ENCODE measurements at places on chromosomes 11 and 22. TPM values are rescaled to one million over a fixed set of nuclear protein-coding genes. Genes with fewer than 3 reads are reported as not detected.
A peak's percentile ranks its signal among the peaks of the same experiment; 100 is the strongest.

SART1 gene
- 37.3 TPM for total RNA-seq

DNA sequence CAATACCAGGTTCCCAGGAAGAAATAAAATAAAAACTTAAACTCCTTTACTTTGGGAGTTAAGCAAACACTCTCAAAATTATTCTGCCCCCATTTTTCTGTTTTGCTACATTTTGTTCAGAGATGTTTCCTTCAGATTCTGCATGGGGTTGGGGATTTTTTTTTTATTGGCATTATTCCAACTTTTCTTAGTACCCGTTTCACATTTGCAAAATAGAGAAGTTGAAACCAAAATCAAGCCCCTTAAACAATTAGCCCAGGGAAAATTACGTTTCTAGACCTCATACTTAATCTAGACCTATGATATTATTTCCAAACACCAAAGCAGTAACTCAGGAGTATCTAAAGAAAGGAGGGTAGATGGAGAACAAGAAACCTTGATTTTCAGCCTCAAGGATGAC is 20.6 kb upstream of the MS4A7 start:
- no peak for DNase-seq

DNA sequence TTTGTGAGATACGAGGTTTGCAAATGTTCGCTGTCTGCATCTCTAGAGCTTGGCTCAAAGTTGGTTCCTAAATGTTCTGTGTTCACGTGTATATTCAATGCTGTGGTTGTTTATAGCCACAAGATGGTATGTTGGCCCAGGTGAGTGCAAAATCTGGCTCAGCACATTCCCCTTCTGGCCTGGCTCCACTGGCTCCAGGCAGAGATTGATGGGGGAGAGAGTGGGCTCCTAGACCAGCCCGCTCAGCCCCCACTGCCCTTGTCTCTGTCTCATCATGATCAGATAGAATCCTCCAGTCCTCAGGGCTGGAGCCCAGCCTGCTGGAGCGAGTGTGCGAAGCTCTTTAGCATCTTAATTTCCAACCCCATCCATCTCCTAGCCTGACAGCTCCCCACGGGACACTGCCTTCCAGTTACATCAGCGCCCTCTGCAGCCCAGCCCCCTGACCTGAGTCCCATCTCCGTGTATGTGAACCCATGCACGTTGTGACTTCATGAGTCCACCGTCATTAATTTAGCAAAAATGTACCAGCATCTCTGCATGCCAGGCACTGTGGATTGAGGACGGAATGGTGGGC is 2.0 kb downstream of the P2RX3 start:
- no peak for DNase-seq

HEPN1 gene
- total RNA-seq, result not detected

GRCh38 chr11:15473954-15474837 is 359.5 kb downstream of the INSC start:
- no peak for DNase-seq

DNA sequence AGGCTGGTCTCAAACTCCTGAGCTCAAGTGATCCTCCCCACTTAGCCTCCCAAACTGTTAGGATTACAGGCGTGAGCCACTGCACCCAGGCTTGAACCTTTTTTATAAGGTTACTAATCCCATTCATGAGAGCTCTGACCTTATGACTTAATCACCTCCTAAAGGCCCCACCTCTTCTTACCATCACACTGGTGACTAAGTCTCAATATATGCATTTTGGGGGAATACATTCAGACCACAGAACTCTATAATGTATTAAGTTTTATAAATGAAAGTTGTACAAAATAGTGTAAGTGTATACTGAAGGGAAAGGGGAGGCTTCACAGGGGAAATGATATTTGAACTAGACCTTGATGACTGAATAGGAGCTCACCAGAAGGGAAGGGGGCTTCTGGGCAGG is 28.4 kb upstream of the RBFOX2 start:
- DNase-seq, result no peak

TUB gene
- total RNA-seq, result 17.2 TPM

MTCH2 gene
- 107 TPM for total RNA-seq

- DNase-seq, result no peak
Measured at GRCh38 chr11:113992459-113993110, 17.7 kb downstream of the HTR3A start.

SMIM35 gene
- not detected for total RNA-seq

- DNase-seq, result no peak
Measured at GRCh38 chr11:118086913-118087768, at the start of gene SMIM35. Gene SMIM35 (minus strand): TSS chr11:118086963. CDS start chr11:118086757, 206 bp downstream.

DNA sequence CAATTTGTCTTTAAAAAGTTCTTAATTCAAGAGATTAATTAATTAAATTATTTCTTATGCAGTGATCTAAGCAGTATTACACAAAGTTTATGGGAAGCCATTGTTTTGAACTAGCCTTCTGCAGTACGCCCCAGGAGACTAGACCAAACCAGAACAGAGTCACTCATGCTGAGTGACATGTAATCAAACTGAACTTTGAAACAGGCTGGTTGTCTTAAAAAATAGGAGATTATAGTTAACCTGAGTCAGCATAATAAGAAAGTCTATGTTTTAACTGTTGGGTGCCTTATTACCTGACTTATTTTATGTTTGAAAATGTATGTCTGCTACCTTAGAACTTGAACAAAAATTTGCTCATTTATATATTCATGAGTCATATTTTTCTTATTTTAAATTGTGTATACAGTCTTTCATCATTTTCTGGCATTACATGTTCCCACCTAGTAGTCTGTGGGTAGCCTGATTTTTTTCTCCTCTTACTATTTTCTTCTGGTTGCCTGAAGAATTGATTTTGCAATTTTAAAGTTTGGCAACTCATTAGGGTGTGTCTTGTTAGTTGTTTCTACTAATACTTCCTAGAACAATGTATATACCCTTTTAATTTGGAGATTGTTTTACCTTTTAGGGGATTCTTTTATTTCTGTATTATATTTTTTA is 161.4 kb downstream of the AASDHPPT start:
- DNase-seq, result no peak

- no peak for DNase-seq
Measured at GRCh38 chr11:114110123-114110522, 50.6 kb downstream of the ZBTB16 start.

- no peak for DNase-seq
Measured at GRCh38 chr11:38950867-38951266, 2352.8 kb upstream of the RAG2 start.

ENTHD1 gene
- not detected for total RNA-seq

- no peak for DNase-seq
Measured at GRCh38 chr11:123406441-123407129, 23.5 kb upstream of the GRAMD1B start.

DNA sequence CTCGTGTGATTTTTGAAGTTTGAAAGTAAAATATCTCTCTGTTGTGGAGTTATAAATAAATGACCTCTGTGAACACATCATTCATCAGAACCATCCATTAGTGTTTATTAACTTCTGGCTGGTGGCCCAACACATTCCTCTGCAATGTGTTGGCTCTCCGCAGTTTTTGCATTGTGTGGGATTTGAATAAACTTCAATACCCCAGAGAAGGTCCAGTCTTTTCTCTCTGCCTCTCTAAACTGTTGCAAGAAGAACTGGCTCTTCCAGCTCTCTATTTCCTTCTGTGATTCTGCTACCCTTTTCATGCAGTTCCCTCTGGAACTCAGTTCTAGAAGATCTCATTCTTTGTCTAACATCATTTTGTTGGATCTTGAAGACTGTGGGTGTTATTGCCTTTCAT is 125.0 kb upstream of the ARHGAP42 start:
- no peak for DNase-seq

IGSF9B gene
- total RNA-seq, result 8.4 TPM

OOSP4B gene
- total RNA-seq, result not detected

CYP2D6 gene
- 1.7 TPM for total RNA-seq

DNA sequence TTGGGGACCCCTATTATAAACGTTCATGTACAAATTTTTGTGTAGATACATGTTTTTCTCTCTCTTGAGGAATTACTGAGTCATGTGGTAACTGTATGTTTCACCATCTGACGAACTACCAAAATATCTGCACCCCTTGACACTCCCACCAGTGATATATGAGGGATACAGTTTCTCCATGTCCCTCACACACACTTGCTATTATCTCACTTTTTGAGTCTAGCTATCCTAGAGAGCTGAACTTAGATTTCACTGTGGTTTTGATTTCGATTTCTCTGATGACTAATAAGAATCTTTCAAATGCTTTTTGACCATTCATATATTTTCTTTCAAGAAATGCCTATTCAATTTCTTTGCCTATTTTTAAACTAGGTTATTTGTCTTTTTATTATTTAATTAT is 200.2 kb downstream of the PGR start:
- no peak for DNase-seq

FOLH1 gene
- not detected for total RNA-seq

- DNase-seq, result peak; percentile 64
Measured at GRCh38 chr11:44277196-44278090, 32.5 kb downstream of the ALX4 start.

- no peak for DNase-seq
Measured at GRCh38 chr11:114774599-114775361, 96.5 kb downstream of the NXPE2 start.

DNA sequence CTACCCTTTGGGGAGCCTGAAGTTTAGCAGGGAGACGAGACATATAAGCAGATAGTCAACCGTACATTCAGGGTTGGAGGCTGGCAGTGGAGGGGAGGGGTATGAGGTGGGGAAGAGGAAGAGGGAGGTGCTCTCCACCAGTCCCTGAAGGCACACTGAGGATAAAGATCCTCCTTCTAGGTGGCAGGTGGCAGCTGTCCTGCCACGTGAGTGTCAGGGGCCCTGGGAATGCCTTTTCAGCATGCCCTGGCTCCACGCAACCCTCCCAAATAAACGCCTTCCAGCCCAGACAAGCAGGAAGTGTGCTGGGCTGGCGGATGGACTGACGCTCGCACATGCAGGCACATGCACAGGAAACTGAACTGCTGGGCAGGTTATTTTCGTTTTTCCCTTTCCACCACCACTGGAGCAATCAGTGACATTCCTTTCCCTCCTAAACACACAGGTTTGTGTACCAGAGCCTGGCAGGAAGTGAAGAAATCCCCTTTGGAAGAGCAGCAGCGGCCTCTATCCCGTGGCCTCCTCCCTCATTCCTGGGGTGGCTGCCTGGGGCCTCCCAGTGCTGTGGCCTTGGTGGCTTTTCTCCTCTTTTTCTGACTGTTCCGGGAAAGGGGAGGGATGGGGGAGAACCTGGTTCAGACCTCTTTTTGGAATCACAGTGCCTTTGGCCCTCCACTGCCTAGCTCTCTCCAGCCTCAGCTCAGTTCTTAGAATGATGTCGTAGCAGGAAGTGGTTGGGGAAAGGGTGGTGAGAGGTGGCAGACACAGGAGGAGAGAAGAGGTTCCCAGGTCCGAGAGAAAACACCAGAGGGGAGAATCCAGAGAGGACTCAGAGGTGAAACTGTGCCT is 157.0 kb upstream of the TIMP3 start:
- no peak for DNase-seq

- DNase-seq, result no peak
Measured at GRCh38 chr11:5197536-5197935, 2.9 kb downstream of the OR51V1 start.

DNA sequence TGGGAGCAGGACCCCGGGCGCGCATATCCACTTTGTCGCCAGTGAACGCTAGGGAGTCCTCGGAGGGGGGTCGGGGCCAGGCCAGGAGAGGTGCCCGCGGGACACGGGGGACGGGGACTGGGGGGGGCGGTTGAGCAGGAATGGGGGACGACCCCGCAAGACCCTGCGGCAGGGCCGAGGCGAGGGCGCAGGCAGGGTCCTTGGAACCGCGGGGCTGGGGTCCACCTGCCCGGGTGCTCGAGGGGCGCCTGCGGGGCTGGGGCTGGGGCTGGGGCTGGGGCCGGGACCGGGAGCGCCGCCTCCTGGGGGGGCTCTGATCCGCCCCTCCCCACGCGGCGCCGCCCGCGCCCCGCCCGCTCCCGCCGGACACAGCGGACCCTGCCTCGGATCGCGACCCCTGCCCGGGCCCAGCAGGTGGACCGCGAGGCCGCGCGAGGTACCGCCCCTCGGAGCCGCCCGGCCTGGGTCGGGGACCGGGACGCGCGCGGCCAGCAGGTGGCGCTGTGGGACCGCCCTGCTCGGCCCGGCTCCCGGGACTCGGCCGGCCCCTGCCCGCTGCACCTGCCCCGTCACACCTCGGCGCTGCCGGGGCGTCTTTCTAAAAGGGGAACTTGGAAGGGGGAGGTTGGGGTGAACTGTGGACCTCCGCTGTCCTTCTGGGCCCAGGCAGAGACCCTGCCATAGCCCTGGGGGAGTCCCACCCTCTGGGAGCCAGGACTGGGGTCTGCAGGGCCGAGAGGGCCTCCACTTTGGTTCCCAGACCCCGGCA is 11.0 kb downstream of the CRELD2 start:
- no peak for DNase-seq

GRCh38 chr22:45341498-45341897 is 31.8 kb downstream of the FAM118A start:
- DNase-seq, result no peak

- DNase-seq, result no peak
Measured at GRCh38 chr11:86753459-86753858, 46.9 kb upstream of the PRSS23 start.

MAPK11 gene
- total RNA-seq, result 17.7 TPM

DNA sequence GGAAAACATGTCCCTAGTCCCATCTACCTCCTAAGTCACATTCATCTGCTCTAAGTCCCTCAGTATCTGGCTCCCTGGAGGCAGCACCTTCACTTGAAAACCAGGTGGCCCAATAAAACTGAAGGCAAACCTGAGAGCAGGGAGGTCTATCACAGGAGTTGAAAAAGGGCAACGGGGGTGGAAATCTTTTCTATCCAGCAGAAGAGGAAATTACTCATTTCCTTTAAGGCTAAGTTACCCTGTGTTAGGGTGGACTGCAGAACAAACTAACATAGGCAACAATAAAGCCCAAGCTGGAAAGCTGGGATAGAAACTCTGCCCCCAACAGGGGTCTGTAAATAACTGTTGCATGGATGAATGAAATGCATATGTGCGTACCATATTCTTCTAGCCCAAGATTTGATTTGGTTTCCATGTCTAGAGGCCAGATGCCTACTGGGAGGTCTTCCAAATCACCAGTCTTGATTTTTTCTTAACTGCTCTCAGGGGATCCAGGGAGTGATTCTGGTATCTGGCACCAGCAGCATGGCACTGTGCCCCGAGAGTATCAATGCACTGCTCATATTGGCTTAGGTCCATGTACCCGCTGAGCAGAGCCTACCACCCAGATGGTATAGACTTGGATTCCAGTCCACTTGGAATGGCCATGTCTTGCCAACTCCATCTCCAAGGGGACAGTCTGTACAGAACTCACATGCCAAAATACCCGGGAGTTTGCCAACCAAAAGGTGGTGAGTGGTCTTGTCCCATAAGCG is 350.0 kb upstream of the NCAM1 start:
- no peak for DNase-seq

DNA sequence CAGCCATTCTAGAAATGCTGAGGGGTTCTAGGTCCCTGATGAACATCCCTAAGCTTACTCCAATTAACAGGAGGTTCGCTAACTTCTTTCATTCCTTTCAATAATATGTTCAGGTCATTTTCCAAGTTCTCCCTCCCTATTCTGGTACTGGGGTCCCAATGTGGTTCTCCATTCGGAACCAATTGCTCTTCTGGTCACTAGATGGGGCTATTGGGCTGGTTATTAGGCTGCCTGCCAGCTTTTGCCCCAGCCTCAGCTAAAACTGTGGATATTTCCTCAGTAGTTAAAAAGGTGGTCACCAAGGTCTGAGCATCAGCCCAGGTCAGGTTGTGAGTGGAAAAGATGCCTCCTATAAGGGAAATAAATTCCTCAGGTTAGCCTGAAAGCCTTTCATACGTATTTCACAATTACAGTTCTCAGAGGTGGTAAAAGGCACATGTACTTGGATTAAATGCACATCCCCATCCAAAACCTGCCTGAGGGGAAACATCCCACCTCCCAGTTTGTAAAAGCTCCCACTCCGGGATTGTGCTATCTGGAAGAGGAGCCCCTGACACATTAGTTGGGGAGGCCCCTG is 161.1 kb upstream of the CCDC179 start:
- DNase-seq, result no peak
